CD4-positive, alpha-beta memory T cell (primary cell): ENCODE measurements at places on chromosomes 2 and 18. TPM values are rescaled to one million over a fixed set of nuclear protein-coding genes. Genes with fewer than 3 reads are reported as not detected.

GRCh38 chr18:68391801-68392200 lies 323.1 kb downstream of the TMX3 start:
- DNase-seq: no peak

Gene CHMP1B
- polyA plus RNA-seq: 65.6 TPM

GRCh38 chr2:199910338-199911051 lies 598 bp upstream of the C2orf69 start:
- DNase-seq: no peak

GRCh38 chr18:48615566-48616401 lies 77.0 kb downstream of the CTIF start:
- no peak for DNase-seq

DNA sequence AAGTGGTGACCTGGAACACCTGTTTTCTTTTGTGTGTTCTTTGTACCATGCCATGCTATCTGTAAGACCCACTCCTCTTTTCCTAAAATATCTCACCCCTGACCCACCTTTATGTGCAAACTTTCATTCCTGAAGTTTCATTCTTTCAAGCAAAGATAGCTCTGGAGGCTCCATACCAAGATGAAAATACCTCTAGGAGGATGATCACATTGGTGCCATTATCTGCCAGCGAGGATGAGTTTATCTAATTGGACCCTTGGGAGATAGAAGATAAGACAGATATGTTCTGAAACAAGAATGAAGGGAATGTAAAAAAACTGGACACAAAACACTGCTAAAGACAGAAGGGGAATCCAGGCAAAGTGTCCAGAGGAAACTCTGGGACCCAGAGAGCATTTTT lies 24.1 kb downstream of the BOD1L2 start:
- no peak for DNase-seq

DNA sequence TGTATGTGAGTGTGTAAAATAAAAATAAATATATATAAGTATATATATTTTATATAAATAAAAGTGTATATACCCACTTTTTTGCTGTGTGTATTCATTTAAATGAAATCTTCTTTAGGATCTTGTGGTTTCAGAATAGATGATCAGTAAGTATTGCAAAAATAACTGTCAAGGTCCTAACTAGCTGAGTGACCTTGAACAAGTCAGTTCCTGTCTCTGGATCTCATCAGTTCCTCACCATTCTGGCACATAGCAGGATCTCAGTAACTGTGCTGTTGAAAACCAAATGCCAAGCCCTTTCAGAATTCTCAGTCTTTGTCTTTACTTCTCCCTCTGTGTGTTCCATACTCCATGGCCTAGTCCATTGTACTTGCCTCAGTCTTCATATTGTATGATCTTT lies 115.3 kb upstream of the CXCR4 start:
- DNase-seq: no peak

Gene CYP20A1
- polyA plus RNA-seq: 47.5 TPM

DNA sequence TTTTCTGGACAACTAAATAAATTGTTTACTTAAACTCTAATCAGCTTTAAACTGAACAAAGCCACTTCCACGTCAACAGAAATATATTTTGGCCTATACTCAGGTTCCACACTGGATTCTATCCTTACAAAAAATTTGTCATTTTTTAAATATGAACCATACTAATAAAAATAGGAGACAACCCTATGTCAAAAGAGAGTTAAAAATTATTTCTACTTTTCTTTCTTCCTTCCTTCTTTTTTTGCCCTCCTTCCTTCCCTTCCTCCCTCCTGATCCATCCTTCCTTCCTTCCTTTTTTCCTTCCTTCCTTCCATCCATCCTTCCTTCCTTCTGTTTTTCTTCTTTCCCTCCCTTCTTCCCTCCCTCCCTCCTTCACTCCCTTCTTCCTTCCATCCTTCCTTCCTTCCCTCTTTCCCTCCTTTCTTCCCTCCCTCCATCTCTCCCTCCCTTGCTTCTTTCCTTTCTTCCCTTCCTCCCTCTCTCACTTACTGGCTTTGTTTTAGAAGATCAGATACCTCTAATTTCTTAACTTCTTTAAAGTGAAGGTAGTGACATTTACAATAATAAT lies 1444.9 kb downstream of the DPP10 start:
- DNase-seq: no peak

DNA sequence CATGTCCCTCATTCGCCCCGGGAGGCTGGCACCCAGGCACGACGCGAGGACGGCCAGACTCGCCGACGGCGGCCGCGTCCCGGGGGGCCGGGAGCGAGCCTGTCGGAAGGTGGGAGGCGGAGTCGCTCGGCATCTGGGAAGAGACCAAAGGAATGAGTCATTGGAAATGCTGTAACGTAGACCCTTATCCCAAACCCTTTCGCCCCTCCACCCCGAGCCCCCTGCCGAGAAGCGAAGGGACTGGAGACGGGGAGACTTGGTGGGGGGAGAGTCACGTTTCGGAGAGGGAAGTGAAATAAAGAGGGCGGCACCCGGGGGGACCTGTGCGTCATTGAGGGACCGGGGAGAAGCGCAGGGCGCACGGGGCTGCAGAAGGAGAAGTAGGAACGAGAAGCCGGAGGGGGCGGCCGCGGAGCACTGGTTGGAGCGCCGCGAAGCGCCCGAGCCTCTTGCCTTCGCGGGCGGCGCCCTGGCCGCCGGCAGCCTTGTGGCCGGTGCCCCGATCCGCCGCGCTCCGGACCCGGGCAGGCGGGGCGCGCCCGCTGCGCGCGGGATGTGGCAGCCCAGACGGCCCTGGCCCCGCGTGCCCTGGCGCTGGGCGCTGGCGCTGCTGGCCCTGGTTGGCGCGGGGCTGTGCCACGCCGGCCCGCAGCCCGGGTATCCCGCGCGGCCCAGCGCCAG lies at the start of gene EMILIN2:
Gene EMILIN2, plus strand, starts transcription at position 371 of the 681 bp plus-strand sequence. Its CDS starts 183 bp downstream, at position 554.
- peak; percentile 37 for DNase-seq

Gene UGT1A9
- polyA plus RNA-seq: not detected

Gene TUBA3E
- polyA plus RNA-seq: not detected

DNA sequence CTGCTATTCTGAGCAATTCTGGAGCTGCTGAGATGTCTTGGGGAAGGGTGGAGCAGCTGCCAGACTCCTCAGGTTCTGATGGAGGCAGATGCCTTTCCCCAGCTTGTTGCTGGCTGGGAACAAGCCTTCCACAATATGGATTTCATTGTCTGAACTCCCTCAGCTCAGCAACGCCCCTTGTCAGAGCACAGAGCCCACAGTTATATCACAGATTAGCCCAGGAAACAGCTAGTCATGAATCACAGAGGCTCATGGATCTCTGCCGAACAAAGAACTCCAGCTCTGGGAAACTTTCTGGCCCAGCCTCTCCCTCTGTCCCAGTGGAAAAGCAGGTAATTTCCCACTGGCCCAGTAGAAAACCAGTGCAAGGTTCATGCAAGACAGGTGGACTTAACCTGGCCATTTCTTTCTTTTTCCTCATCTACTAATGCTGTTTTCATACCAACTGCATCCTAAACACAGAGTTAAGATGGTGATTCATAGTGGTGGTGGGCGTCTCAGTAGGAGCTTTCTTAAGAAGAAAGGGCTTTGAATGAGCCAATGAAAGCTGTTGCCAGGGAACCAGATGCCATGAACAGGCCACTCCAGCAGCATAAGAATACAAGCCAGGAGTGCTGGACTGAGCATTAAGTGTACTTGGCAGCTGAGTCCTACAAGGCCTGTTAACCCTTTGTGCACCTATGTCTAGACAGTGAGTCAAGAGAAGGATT lies 8.7 kb upstream of the KIAA2012 start:
- no peak for DNase-seq

- no peak for DNase-seq
Measured at GRCh38 chr18:9575558-9575957, 38.8 kb downstream of the PPP4R1 start.

Gene ITPRIPL1
- polyA plus RNA-seq: 10.3 TPM

DNA sequence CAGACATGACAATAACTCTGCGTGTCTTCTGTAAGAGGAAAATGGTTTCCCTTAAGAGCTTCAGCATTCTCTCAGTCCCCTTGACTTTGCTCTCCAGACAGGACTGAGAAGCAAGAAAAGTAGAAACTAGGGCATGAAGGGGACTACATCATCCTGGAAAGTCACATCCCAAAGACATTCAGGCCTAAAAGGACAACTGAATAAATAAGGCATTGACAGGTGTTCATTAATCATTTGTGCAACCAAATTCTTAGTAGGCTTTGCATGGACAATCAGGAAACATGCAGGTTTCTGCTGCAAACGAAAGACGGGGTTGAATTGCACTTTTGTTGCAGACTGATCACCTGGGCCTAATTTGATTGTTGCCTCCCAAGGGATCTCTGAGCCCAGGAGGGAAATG lies 1.2 kb upstream of the SGPP2 start:
- no peak for DNase-seq

Gene LYPD6
- polyA plus RNA-seq: not detected

Gene MYL12A
- polyA plus RNA-seq: 3,569 TPM

Gene DSC3
- not detected for polyA plus RNA-seq

GRCh38 chr2:69956475-69956979 lies 4.9 kb downstream of the ASPRV1 start:
- no peak for DNase-seq

DNA sequence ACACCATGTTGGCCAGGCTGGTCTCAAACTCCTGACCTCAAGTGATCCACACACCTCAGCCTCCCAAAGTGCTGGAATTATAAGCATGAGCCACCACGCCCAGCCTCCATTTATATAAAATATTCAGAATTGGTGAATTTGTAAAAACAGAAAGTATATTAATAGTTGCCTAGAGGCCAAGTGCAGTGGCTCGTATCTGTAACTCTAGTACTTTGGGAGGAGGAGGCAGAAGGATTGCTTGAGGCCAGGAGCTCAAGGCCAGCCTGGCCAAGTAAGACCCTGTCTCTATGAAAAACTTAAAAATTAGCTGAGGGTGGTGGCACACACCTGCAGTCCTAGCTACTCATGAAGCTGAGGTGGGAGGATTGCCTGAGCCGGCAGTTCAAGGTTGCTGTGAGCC lies 89.6 kb downstream of the SLC25A12 start:
- DNase-seq: no peak

Gene CENPA
- polyA plus RNA-seq: not detected

- DNase-seq: no peak
Measured at GRCh38 chr2:217609952-217610351, 392.8 kb downstream of the TNS1 start.

DNA sequence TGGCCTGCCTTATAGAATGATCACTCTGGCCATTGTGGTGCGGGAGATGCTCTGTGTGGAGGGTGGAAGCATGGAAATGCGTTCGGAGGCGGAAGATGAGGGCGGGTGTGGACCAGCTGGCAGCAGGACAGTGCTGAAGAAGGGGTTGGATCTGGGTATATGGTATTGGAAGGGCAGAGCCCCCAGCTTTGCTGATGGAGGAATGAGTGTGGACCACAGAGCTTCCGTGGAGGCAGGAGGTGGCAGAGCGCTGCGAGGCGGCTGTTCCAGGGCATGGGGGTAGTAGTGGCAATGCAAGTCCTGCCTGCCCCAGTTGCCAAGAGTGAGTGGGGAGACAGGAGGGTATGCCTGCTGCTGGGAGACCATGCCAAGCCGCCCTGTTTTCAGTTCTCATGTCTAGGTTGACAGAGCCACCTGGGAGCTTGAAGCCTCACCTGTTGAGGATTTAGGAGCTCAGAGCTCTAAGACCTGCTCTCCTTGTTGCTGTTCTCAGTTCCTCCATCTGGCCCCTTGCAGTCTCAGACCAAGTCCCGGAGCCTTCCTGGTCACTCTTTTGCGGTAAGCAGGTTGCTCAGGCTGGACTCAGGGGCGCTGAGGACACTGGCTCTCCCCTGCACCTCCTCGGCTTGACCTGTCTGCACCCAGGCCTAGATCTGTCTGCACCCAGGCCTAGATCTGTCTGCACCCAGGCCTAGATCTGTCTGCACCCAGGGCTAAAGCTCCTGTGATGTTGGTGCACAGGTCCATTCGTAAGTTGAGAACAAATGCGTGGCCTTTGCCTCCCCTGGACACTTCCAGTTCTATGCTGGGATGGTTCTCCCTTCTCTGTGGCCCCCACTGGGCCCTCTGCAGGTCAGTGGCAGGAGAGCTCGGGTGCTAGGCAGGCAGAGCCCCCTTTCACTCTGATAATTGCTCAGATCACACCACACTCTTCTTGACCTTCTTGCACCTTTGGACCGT lies 290.5 kb upstream of the HS6ST1 start:
- DNase-seq: no peak

Gene CDH7
- not detected for polyA plus RNA-seq

GRCh38 chr2:142865924-142866323 lies 11.5 kb upstream of the KYNU start:
- DNase-seq: no peak

DNA sequence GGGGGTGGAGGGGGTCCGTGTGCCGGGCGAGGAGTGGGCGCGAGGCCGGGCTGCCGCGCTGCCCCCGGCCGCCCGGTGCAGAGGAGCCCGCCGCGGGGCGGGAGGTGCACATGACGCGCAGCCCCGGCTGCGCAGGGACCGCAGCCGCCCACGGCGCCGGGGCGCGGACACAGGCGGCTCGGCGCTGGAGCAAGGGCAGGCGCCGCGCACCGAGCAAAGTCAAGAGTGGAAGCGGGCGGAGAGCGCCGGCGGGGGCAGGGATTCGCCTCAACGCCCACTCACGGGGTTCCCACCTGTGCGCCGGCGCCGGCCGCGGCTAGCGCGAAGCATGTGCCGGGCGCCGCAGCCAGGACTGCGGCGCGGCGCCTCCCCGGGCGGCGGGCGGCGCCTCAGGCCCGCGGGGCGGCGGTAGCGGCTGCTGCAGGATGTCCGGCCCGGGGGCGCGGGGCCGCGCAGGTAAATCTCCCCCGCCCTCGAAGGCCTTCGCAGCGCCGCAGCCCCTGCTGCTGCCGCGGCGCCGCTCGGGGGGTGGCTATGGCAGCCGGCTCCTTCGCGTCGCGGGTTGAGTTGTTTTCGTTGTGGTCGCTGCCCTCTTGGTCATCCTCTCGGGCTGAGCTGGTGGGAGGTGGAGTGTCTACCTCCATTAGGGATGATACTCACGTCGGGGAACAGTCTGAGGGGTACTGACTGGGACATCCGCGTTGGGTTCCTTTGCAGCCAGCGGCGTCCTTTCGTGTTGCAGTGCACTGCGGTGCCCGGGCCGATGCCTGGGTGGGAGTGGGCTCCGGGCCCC lies 216.3 kb upstream of the DTNA start:
- no peak for DNase-seq

Gene AMER3
- polyA plus RNA-seq: not detected

Gene PKP4
- polyA plus RNA-seq: 3.2 TPM

GRCh38 chr2:128756365-128756717 lies 437.7 kb upstream of the HS6ST1 start:
- no peak for DNase-seq

DNA sequence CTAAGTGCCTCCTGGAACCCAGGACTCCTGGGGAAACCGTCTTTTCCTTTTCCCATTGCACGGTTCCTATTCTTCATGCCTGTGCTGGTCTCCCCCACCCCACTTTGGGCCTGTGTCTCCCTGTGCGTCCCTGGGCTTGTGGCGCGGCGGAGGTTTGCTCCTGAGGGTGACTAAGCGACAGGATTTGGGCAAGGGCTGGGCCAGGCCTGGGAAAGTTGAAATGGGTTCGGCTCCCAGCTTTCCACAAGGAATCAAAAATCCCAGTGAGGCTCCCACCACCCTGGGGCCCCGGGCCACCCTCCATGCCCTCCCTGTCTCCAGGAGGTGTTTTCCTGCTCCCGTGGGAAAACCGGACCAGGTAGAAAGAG lies 197.6 kb downstream of the NDUFA10 start:
- no peak for DNase-seq
